Activated CD8-positive, alpha-beta memory T cell treated with anti-CD3 and anti-CD28 coated beads, Interleukin-2, amount 10 ng/mL, durations not matched to agents 7 days and 5 days (primary cell): ENCODE measurements at places on chromosomes 5 and 9. TPM values are rescaled to one million over a fixed set of nuclear protein-coding genes. Genes with fewer than 3 reads are reported as not detected.
A peak's percentile ranks its signal among the peaks of the same experiment; 100 is the strongest.

GRCh38 chr5:80754900-80755299 lies 100.1 kb upstream of the DHFR start:
- peak; percentile 50 for DNase-seq
- no peaks in the 10 kb centered on the region for H3K27me3 ChIP-seq
- H3K36me3 ChIP-seq = peaks cover 66% of the 10 kb centered on the region
- peaks cover 57% of the 10 kb centered on the region for H3K4me1 ChIP-seq

GRCh38 chr5:178996156-178996555 lies 1.0 kb upstream of the GRM6 start:
- peaks cover 6% of the 10 kb centered on the region for H3K36me3 ChIP-seq
- H3K27ac ChIP-seq = no peak overlapping the region
- peaks cover 20% of the 10 kb centered on the region for H3K27me3 ChIP-seq
- no peak for DNase-seq
- H3K4me3 ChIP-seq = no peak overlapping the region

DNA sequence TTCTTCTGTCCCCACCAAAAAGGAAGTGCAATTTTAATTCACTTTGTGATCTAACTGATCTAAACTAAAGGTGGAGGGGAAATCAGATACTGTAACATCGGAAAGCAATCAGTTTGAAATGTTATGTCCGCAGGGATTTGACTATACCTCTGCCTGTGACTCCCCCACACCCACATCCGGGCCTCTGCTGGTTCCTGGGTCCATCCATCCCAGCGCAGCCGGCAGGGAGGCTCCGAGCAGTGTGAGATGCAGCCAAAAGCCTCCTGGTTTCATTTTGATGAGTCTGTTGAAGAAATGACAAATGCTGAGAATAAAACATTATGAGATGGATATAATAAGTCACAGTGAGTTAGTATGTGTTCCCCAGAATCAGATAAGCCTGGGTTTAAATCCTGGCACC lies 8.6 kb downstream of the FSTL4 start:
- DNase-seq = no peak
- H3K36me3 ChIP-seq = no peaks in the 10 kb centered on the region
- peaks cover 54% of the 10 kb centered on the region for H3K27me3 ChIP-seq
- H3K4me3 ChIP-seq = no peak overlapping the region

DNA sequence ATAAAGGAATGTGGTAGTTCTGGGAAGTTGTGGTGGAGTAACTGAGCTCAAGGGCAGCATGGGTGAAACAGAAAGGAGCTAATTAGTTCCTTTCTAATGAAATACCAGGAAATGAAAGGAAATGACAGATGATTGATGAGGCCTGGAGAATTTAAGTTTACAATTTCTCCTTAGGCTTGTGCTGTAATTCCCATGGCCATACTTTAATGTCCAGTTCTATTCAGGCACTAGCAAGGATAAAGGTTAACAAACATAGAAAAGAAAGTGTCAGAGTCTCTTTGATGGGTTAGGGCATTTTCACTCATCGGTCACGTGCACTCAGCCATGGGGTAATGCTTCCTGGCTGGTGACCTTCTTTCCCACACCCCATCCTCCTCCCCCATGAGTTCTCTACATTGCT lies 70.3 kb downstream of the CTSL start:
- no peak overlapping the region for H3K4me3 ChIP-seq
- H3K4me1 ChIP-seq = peaks cover 33% of the 10 kb centered on the region
- peaks cover 3% of the 10 kb centered on the region for H3K27me3 ChIP-seq
- no peak overlapping the region for H3K27ac ChIP-seq
- H3K36me3 ChIP-seq = peaks cover 5% of the 10 kb centered on the region

- no peak overlapping the region for H3K4me3 ChIP-seq
- H3K4me1 ChIP-seq = no peaks in the 10 kb centered on the region
- H3K27me3 ChIP-seq = no peaks in the 10 kb centered on the region
- no peaks in the 10 kb centered on the region for H3K36me3 ChIP-seq
Measured at GRCh38 chr5:84091127-84091799, 293.4 kb downstream of the EDIL3 start.

DNA sequence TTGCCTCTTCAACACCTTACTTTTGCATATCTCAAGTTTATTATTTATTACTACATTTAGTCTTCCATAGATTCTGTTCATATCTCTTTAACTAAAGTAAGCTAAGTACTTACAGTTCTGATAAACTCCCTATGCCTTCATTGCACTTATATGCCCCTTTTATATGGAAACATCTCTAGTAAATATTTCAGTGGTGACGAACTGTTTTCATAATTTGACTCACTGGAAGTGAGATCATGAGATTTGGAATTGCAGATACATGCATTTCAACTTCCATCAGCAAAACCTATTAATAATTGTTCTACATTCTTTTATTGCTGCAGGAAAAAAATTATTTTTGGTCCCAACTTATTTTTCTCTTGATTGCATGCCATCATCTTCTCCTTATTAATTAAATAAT lies 263.5 kb downstream of the CD180 start:
- no peak for DNase-seq
- H3K27ac ChIP-seq = no peak overlapping the region
- H3K36me3 ChIP-seq = no peaks in the 10 kb centered on the region
- peaks cover 36% of the 10 kb centered on the region for H3K27me3 ChIP-seq
- no peaks in the 10 kb centered on the region for H3K4me1 ChIP-seq

GRCh38 chr5:31770132-31770720 lies 131.3 kb downstream of the PDZD2 start:
- H3K27me3 ChIP-seq = no peaks in the 10 kb centered on the region
- H3K4me3 ChIP-seq = no peak overlapping the region
- no peaks in the 10 kb centered on the region for H3K36me3 ChIP-seq

- no peak overlapping the region for H3K4me3 ChIP-seq
- no peak overlapping the region for H3K27ac ChIP-seq
- DNase-seq = no peak
- peaks cover 41% of the 10 kb centered on the region for H3K27me3 ChIP-seq
- peaks cover 13% of the 10 kb centered on the region for H3K4me1 ChIP-seq
Measured at GRCh38 chr5:173295796-173296195, 32.4 kb downstream of the STC2 start.

DNA sequence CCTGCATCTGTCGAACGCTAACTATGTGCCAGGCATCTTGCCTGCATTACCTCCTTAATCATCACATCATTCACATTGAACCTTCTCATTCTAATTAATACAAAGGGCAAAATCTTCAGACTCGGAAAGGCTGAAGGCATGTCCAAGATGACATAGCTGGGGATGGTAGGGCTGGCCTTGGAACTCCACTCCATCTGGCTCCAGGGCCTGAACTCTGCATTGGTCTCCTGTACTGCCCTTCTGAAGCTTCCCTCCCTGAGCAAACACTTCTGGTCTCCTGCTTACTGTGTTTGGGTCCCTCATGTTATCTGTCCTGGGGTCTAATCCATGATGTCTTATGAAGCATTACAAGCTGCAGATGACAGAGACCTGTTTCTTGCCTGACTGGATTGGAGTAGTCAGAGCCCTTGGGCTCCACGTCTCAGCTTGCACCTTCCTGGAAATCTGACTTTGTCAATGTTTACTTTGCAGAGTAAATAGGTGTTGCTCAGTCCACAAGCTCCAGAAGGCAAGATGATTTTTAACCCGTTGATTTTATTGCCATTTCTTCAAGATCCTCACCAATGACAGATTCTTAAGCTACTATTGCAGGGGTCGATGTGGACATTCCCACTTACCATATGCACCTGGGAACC lies 106.1 kb downstream of the GALNT10 start:
- DNase-seq = peak; percentile 15
- H3K27me3 ChIP-seq = no peaks in the 10 kb centered on the region
- peaks cover 7% of the 10 kb centered on the region for H3K4me1 ChIP-seq
- no peak overlapping the region for H3K4me3 ChIP-seq
- H3K36me3 ChIP-seq = peaks cover 10% of the 10 kb centered on the region

DNA sequence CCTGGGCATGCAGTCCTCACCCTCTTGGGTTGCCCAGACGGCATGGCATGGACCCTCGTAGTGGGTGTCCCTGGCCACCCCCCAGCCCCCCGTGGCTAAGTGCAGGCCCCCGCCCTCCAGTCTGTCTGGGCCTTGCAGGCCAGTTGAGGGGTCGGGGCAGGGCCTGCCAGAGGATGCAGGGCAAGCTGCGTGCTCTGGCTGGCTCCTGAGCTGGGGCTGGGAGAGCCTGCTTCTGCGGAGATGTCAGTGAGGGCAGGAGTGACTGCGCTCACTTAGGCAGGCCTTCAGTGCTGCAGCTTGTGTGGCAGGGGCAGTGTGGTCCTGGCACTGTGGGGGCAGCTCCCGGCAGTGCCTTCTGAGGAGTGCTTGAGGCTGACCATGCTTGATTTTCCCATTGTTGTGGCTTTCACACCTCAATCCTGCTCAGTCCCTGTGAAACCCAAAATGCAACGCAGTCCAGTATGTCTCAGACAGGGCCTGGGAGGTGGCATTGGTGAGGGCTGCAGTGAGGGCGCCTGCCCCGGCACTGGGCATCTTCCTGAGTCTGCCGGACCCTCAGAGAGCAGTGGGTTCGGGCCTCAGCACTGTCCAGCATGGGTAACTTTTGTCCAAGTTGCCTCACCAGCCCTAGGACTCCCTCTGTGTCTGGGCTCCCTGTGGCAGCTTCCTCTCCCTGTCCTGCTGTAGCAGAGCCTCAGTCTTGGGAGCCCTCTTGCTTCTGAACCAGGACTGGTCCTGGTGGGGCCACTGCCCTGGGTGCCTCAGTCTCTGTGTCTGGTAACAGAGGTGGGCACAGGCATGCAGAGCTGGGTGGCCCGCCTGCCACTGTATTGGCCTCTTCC lies 93.0 kb downstream of the PHF2 start:
- H3K27me3 ChIP-seq = no peaks in the 10 kb centered on the region
- H3K4me1 ChIP-seq = no peaks in the 10 kb centered on the region
- H3K27ac ChIP-seq = no peak overlapping the region
- DNase-seq = peak; percentile 36

DNA sequence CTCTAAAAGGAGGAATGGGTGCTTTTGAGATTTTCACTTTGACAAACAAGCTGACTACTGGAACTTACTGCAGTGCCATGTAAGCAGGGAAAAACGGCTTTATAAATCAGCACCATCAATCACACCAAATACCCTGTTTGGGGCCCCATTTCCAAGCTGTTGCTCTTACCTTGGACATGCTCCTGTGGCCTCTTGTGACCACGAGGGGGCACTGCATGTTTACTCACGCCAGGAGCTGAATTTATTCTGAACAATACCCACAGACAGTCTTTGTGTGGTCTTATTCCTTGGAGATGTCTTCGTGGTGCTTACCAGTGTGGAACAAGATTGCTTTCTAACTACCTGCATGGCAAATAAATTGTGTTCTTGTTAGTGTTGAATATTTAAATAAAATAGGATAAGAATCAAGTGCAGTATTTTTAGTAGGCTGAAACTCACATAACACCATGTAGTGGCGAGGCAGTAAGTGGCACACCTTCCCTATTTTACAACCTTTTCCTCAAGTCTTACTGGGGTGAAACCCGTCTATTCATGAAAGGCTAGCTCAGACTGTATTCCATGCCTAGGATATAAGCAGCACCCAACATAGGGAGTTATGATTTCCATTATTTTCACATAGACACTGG lies 155.5 kb upstream of the NMUR2 start:
- DNase-seq = peak; percentile 58
- H3K4me1 ChIP-seq = no peaks in the 10 kb centered on the region
- H3K4me3 ChIP-seq = no peak overlapping the region
- no peaks in the 10 kb centered on the region for H3K27me3 ChIP-seq
- H3K27ac ChIP-seq = no peak overlapping the region
- no peaks in the 10 kb centered on the region for H3K36me3 ChIP-seq

DNA sequence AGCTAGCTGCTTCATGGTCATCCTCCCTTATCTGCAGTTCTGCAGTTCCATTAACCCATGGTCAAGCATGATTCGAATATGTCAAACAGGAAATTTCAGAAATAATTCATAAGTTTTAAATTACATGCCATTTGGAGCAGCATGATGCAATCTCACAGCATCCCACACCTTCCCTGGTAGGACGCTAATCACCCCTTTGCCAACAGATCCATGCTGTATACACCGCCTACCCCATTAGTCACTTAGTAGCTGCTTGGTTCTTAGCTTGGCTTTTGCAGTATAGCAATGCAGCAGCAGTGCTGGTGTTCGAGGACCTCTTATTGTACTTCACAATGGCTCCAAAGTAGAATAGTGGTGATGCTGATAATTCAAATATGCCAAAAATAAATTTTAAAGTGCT lies 739.7 kb upstream of the CDH9 start:
- no peak overlapping the region for H3K4me3 ChIP-seq
- no peaks in the 10 kb centered on the region for H3K4me1 ChIP-seq
- no peaks in the 10 kb centered on the region for H3K36me3 ChIP-seq

GRCh38 chr5:102581011-102581410 lies 82.2 kb upstream of the SLCO6A1 start:
- no peaks in the 10 kb centered on the region for H3K4me1 ChIP-seq
- H3K4me3 ChIP-seq = no peak overlapping the region
- H3K27ac ChIP-seq = no peak overlapping the region
- no peaks in the 10 kb centered on the region for H3K36me3 ChIP-seq

DNA sequence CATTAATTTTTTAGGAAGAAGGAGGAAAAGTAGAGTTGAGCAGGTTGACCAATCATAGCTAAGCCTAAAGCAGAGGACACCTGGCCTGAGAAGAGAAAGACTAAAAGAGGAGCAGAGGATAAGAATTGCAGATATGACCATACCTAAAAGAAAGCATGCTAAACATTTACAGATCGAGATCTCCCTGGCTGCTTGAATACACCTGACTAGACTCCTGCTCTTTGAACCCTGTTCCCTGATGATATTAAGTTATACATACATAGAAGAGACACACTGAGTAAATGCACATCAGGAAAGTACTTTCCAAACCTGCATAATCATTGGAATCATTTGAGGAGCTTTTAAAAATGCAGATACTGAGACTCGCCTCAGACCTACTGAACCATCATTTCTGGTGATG lies 232.3 kb upstream of the ELL2 start:
- H3K4me1 ChIP-seq = no peaks in the 10 kb centered on the region
- peaks cover 1% of the 10 kb centered on the region for H3K36me3 ChIP-seq
- peaks cover 24% of the 10 kb centered on the region for H3K27me3 ChIP-seq

GRCh38 chr5:172830876-172831662 lies 3.0 kb upstream of the ERGIC1 start:
- peaks cover 25% of the 10 kb centered on the region for H3K4me1 ChIP-seq
- no peak for DNase-seq
- no peaks in the 10 kb centered on the region for H3K36me3 ChIP-seq

GRCh38 chr5:61504143-61504770 lies 172.2 kb downstream of the ZSWIM6 start:
- no peak overlapping the region for H3K27ac ChIP-seq
- no peak overlapping the region for H3K4me3 ChIP-seq
- H3K4me1 ChIP-seq = no peaks in the 10 kb centered on the region
- DNase-seq = no peak
- H3K36me3 ChIP-seq = peaks cover 1% of the 10 kb centered on the region

- no peaks in the 10 kb centered on the region for H3K36me3 ChIP-seq
- no peak for DNase-seq
- H3K27ac ChIP-seq = no peak overlapping the region
- H3K27me3 ChIP-seq = no peaks in the 10 kb centered on the region
- no peak overlapping the region for H3K4me3 ChIP-seq
- no peaks in the 10 kb centered on the region for H3K4me1 ChIP-seq
Measured at GRCh38 chr5:173583346-173583745, 33.1 kb downstream of the BOD1 start.

Gene TLX3
- not detected for total RNA-seq

Gene JAKMIP2
- 5.2 TPM for total RNA-seq

Gene EFNA5
- not detected for total RNA-seq

Gene SLC6A18
- total RNA-seq = not detected

Gene INPP5E
- total RNA-seq = 20.0 TPM

Gene TMED7
- total RNA-seq = 44.3 TPM

Gene ANXA2R
- 32.0 TPM for total RNA-seq

Gene C5orf24
- total RNA-seq = 30.1 TPM

Gene INSL4
- not detected for total RNA-seq

Gene RBM18
- total RNA-seq = 23.8 TPM

Gene F12
- total RNA-seq = 1.3 TPM
